ENCODE measurements at places on chromosomes 12 and 14.

GRCh38 chr12:132228476-132229192 is 84.4 kb downstream of the NOC4L start:
- no peak for DNase-seq

GRCh38 chr12:122840580-122841513 is 5.6 kb downstream of the HIP1R start:
- DNase-seq: no peak

DNA sequence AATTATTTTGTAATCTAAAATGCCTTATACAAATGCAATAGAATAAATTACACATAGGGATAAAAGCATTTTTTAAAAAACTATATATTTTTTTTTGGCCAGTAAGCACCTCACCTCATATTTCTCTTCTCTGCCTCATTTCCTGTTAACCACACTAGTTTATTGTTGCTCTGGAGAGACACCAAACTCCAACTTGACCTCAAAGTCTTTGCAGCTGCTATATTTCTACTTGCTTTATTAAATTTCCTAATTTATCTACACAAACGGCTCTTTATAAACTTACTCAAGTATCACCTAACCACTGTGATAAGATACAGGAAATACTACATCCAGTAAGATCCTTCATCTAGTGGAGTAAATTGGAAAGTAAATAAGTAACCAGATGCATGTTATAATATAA is 622.3 kb downstream of the C12orf50 start:
- DNase-seq: no peak

DNA sequence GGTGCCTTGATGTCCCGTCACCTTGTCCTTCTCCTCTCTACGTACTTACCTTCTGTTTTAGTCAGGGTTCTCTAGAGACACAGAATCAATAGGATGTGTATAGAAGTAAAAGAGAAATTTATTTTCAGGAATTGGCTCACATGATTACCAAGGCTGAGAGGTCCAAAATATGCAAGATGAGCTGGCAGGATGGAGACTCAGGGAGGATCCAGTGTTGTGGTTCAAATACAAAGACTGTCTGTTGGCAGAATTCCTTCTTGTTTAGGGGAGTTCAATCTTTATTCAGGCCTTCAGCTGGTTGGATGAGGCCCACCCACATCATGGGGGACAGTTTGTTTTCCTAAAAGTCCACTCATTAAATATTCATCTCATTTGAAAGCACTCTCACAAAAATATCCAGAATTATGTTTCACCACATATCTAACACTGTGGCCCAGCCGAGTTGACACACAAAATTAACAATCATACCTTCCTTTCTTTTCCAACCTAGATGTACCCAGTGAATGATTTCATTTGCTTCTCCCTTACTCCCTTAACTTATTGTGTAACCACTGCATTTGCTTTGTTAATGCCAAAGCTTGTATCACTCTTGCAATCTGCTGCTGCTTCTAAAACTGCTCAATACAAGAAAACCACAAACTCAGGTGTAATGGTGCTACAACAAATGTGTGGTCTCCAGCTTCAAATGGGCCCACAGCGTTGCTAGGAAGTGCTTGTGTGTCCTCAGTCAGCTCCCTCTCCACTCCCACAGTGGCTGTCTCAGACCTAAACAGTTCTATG is 195.4 kb upstream of the ARHGAP5 start:
- DNase-seq: no peak

DNA sequence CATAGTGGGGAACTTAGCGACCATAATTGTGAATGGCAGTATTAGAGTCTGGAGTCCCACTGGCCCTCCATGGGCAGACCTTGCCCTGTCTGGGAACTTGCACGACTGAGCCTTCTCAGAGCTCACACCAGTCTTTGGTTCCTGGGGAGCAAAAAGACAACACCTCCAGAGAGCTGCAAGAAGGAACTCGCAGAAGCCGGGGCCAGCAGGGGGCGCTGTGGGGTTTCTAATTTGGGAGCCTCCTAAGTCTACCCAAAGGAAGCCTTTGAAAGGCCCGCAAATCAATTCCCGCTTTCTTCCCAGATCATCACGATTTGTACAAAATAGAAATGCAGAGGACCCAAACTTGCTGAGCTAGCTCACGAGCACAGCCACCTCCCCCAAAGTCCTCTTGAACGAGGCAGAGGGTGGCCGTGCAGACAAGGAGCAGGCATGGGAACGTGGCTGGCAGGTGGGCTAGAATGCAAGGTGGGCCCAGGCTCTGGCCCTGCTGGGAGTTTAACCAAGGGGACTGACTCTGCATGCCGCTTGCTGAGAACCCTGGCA is 46.3 kb upstream of the FBXO21 start:
- DNase-seq: peak; percentile 43

DNA sequence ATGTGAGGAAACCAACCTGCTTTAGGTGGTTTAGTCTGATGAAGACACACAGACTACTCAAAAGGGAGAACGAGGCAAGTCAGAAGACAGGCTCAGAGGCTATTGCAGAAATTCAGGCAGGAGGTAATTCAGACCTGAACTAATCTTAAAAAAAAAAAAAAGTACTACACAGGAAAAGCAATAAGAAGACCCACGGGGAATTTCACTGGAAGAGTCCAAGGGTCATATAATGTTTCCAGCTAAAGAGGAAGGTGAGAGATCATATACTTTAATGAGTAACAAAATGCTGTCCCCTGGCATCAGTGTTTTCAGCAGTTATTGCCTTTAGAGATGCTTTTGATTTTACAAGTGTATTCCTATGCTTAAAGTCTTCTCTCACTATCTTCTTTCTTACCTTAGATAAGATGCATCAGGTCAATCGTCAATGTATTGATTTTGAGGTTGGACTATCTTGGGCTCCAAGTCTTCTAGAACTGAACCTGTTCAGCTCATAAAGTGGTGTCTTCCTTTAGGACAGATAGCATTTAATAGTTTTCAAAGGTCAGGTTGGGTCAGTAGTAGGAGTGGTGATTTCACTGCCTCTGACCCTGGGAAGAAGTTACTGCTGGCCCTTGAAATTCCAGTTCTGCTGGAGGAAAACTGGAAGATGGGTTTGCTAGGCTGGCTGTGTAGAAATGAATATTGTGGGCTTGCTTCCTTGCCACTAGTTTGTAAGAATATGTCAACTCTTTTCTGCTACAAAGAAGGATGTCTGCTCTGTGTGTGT is 60.0 kb downstream of the FAR2 start:
- no peak for DNase-seq

GRCh38 chr14:34785223-34786006 is 71.0 kb upstream of the CFL2 start:
- DNase-seq: no peak

DNA sequence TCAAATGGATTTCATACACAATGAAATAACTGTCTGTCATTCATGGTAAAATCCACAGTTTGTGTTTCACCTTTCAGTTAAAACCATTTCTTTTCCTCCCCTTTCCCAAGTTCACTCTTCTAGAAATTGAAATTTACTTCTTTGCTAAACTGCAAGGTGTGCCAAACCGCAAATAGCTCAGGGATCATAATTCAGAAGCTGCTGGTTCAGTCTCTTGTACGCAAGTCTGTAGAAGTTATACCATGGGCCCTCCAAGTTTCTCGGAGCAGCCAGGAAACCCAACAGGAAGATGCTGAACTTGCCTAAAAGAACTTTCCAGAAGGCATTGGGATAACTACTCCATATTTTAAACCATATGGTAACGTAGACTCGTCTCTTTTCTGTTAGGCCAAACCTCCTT is 268.9 kb downstream of the FLRT2 start:
- DNase-seq: no peak

DNA sequence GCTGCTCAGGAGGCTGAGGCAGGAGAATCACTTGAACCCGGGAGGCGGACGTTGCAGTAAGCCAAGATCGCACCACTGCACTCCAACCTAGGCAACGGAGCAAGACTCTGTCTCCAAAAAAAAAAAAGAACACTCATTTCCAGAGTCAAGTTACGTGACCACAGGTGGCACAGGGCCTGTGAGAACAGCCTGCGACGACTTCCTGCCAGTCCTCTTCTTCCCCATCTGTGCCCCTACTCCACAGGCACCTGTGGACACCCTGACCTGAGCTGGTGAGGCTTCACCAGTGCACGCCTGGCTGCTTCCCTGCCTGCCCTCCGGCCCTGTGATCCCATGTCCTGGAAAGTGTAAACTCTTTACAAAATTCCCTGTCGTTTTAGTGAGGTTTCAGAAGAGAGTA is 77.7 kb downstream of the PPP2R5C start:
- DNase-seq: peak; percentile 36

GRCh38 chr12:9760699-9761418 is at the start of gene CD69:
CD69 (minus strand) TSS chr12:9760901; CDS start chr12:9760820, 81 bp downstream.
- peak; percentile 85 for DNase-seq

- no peak for DNase-seq
Observed at GRCh38 chr14:69943084-69943780, 64.0 kb downstream of the SMOC1 start.

- no peak for DNase-seq
Observed at GRCh38 chr14:20376071-20376588, 32.7 kb downstream of the PARP2 start.

DNA sequence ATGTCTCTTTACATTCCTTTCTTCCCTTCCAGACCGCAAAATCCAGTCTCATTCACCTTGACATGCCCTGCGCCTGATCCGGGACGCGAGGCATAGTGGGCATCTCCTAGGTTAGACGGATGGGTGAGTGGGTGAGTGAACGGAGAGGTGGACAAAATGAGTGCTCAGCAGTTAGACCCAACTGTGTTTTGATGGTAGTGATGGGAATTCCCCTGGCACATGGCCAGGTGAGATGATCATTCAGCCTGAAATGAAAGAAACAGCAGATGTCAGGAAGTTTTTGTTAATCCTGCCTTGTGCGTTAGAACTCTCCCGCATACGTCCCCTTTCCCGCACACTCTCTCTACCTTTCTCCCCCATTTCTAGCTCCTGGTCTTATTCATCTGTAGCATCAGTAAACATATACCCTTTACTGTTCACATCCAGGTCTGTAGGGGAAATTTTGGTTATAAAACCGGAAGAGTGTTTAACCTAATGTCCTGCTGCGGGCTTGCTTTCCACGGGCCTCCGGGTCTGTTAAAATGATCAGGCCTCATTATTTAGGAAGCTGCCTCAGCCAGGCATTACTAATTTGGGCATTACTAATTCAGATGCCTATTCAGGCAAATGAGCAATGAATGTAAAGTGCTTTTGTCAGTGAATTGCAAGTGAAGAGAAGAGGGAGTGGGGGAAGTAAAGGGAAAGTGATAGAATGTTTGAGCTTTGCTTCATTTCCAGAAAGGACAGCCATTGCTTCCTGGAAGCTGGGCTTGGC is 172.8 kb downstream of the ETV6 start:
- DNase-seq: peak; percentile 40

GRCh38 chr14:93369713-93370266 is 22.8 kb downstream of the COX8C start:
- DNase-seq: no peak

- DNase-seq: no peak
Observed at GRCh38 chr14:72480464-72481243, 413.2 kb downstream of the DPF3 start.

- no peak for DNase-seq
Observed at GRCh38 chr14:94628578-94628977, 16.4 kb downstream of the SERPINA3 start.

DNA sequence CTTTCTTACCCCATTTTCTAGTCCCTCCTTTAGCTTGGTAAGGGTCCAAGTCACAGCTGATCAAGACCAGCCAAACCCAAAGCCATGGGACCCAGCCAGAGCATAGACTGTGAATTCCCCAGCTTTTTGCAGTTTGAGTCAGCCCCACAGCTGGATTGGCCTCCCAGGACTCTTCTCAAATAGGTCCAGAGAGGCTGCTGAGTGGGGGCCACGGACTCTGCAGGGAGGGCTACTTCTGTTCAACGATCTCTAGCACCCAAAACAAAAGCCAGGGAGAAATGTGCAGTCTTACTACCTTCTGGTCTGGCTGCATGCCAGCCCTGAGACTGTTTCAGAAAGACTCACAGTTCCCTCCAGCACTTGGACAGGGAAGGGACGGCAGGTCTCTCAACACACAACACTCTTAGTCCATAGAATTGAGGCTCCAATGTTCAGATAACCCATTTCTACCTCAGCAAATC is 1.6 kb downstream of the VDR start:
- DNase-seq: no peak

- no peak for DNase-seq
Observed at GRCh38 chr12:111074965-111075364, 154.6 kb upstream of the MYL2 start.

- no peak for DNase-seq
Observed at GRCh38 chr12:129909051-129910020, 5.5 kb upstream of the TMEM132D start.

- DNase-seq: no peak
Observed at GRCh38 chr12:109926488-109927210, 26.6 kb downstream of the TCHP start.

- DNase-seq: no peak
Observed at GRCh38 chr14:81273521-81273920, 52.8 kb upstream of the GTF2A1 start.

DNA sequence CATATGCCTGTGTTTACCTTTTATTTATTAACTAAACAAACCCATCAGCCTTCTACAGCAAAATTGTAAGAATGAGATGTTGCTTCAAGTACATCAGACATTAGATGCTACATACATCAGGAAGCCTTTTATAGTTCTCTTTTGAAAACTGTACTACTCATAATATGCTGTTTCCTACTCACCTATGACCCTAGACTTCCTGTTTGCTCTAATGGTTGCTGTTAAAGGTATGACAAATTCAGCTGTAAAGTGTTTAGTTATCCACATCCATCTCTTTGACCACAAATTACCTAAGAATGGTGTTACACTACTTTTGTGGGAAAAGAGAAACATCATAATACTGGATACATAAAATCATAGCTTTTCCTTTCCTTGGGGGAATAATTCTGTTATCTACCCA is 220.0 kb downstream of the RAD51B start:
- no peak for DNase-seq

- peak; percentile 9 for DNase-seq
Observed at GRCh38 chr14:23512156-23512555, 39.4 kb downstream of the ZFHX2 start.

DNA sequence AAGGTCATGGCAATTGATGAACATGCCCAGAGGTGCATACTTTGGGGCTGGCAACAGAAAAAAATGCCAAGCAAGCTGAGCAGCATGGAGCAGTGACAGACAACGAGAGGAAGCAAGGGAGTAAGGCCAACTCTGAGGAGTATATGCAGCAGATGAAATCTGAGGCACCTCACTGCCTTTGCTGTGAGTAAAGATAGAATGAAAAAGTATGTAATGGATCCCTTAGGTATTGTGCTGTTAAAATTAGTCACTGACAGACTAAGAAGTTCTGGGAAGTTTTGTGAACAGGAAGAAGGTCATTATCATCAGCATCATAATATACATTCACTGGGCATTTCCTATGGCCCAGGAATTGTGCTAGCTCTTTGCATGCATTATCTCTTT is 269.9 kb downstream of the DUSP6 start:
- no peak for DNase-seq

DNA sequence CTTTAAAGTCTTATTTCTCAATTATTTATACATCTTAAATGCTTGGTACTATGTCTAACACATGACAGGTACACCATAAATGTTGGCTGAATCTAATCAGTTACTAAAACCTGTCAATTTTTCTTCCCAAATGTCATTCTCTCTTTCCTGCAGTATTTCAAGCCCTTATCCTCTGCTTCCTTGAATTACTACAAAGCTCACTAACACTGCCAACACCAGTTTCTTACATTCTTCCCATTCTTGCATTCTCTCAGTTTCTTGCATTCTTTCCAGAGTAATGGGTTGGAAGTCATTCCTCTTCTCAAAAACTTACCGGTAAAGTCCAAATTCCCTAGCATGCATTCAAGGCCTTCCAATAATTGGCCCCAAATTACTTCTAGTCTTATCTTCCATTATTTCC is 9.6 kb upstream of the SMARCC2 start:
- DNase-seq: no peak
